ENCODE measurements at places on chromosomes 11 and 22. TPM values are rescaled to one million over a fixed set of nuclear protein-coding genes. Genes with fewer than 3 reads are reported as not detected.

DNA sequence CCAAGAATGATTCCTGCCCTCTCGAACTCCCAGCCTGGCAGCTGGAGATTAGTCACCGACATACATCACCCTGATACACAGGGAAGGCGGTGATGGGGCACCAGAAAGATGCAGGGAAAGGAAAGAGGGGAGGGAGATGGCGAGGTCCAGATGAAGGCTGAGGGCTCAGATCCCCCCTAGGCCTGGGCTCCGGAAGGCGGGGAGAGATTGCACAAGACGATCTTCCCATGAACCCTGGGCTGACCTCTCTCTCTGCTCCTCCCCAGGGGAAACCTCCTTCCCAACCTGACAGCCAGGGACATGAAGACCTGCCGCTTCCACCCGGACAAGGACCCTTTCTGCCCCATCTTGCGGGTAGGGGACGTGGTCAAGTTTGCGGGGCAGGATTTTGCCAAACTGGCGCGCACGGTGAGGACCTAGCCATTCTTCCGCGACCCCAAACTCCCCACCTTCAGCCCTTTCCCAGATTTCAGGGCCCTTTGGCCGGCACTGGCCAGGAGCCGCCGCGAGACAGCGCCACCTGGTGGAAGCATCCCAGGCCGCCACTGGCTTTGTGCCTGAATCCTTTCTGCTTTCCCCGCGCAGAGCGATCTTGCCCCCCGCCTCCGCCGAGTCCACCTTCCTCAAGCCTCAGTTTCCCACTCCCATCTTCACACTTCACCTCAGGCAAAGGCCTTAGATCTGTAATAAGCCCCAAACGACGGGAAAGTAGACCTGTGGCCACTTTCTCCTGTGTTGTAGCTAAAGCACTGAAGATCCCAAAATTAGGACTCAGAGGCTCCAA, 11.5 kb downstream of the P2RX3 start:
- no peak for DNase-seq

GRCh38 chr22:33221568-33221967, 163.4 kb upstream of the SYN3 start:
- DNase-seq, result no peak

NUDT22 gene
- 39.6 TPM for total RNA-seq

- DNase-seq, result no peak
Measured at GRCh38 chr11:14144934-14145333, 182.4 kb downstream of the SPON1 start.

CASP4 gene
- total RNA-seq, result 264 TPM
